ENCODE measurements at places on chromosomes 16 and 17.

- no peak for DNase-seq
Measured at GRCh38 chr17:55699181-55699860, 23.3 kb downstream of the TMEM100 start.

DNA sequence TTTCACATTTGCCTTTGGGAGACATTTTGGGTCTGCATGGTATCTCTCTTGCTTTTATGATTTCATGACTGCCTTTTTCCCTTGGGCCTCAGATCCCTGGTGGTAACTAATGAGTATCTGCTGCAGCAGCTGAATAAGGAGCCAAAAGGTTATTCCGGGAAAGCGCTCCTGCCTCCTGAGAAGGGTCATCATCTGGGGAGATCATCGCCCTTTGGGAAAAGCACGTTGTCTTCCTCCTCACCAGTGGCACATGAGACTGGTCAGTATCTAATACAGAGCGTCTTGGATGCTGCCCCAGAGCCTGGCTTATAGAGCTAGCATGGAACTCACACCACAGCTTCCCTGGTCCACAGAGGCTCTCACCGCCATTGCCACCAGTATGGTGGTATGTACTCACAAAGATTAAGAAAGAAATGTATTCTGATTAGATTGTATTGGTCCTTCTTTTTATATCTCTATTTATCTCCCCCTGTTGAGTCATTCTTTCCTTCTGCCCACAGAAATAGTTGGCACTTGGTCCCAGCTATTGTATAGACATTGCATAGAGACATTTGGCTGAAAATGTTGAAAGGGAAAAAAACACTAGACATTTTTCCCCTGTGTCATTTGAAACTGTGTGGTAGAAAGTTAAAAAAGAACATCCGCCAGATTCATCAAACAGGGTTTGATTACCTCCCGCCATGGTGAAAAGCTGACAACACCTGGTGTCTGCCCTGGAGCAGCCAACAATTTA, 8.4 kb downstream of the TPPP3 start:
- no peak for DNase-seq

- DNase-seq, result no peak
Measured at GRCh38 chr16:22721511-22722100, 92.4 kb upstream of the HS3ST2 start.

DNA sequence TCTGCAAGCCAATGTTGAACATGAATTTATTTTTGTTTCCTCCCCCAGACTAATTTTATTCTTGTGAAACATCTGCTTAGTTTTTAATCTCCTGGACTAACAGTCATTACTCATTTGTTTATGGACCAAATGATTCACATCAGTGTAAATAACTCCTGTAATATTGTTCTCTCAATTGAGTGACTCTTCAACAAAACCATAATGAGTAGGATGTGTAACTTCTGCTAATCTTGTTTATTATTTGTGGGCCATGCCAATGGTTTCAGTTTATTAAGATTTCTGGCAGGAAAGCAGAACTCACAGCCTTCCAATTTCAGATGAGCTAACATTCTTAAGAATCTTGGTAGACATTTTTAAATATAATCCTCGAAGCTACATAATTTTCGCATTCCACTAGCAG, 1216.3 kb upstream of the GOT2 start:
- DNase-seq, result no peak

Data from heart right ventricle (tissue), 16 donors.